ENCODE measurements at places on chromosomes 2 and 18.
A peak's percentile ranks its signal among the peaks of the same experiment; 100 is the strongest.

DNA sequence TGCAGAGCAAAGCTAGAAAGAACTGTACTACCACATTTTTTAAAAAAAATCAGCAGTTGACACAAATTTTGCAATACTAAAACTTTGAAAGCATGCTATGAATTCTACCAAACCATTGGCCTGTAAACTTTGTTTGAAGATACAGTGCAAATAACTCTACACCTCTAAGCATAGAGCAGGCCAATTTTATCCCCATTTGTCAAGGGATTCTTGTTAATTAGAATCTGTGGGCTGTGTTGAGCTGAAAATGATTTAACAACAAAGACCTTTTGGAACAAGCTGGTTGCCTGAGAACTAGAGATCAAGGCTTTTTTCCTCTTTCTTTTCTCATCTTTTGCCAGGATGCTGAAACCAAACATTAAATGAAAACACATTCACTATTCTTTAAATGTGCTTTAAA, 886.0 kb upstream of the CDH2 start:
- no peak for DNase-seq

DNA sequence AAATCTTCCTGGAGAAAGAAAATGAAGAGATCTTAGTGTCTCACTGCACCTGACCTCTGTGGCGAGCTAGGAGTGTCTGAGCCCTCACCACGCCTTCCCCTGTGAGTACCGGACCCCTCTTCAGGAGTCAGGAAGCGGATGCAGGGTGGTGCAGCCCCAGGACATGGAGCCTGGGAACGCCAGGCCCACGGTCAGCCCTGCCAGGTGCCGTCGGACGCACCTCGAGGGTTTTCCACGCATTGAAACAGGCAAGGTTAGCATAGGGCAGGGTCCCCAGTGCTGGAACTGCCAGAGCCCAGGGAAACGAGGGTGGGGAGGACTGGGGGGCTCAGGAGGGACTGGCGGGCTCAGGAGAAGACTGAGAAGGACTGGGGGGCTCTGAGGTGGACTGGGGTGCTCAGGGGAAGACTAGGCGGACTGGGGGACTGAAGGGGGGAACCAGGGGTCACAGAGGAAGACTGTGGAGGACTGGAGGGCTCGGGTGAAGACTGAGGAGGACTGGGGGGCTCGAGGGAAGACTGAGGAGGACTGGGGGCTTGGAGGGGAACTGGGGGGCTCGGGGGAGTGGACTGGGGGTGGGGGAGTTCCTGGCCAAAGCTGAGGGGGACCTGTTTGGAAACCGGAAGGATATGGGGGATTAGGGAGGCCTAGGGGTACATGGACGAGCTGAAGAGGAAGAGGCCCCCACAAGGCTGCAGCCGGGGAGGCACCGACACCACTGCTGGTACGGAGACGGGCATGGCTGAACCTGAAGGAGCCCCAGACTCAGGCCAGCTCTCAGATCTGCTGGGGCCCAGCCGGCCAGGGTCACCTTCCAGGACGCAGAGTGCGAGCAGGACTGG, 65.2 kb upstream of the SNTG2 start:
- no peak for DNase-seq

- no peak for DNase-seq
These were observed 94.2 kb upstream of the CBLN2 start for GRCh38 chr18:72638376-72638775.

DNA sequence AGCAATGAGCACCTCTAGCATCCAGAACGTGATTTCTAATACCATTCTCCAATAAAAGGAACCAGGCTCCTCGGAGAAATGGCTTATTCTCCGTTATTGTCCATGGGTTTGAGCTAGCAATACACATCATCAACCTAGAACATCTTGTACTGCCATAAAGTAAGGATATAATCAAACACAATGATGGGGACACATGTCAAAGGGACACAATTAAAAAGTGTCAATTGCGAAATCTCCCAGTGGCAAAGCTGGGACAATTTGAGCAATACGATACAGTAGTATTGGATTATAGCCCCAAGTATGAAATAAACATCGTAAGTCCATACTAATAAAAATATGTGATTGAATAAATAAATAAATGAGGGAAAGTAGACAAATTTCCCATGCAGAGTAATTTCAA, 108.4 kb downstream of the CTNNA2 start:
- DNase-seq, result no peak

- no peak for DNase-seq
These were observed 149.9 kb downstream of the TMX3 start for GRCh38 chr18:68564961-68565360.

DNA sequence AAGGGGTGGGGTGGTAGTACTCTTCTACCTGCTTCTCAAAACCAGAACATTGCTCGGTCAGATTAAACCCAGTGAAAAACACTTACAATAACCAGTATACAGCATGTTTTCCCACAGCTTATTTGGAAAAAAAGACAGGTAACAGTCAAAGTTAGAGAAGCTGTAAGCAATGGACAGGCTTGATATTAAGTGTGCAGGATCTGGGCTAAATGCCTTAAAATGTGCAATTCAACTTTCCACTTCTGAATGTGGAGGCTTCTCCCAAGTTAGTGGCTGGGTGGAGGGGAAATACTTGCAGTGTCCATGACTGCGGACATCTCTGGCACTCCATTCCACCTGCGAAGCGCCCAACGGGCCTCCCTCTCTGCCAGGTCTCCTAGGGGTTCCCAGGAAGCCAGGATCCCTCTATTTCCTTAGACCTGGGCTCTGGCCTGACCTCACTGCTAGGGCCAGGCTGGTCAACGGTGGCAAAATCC, 5.3 kb downstream of the ZEB2 start:
- no peak for DNase-seq

GRCh38 chr2:20744366-20745335, 77.7 kb downstream of the GDF7 start:
- DNase-seq, result no peak

DNA sequence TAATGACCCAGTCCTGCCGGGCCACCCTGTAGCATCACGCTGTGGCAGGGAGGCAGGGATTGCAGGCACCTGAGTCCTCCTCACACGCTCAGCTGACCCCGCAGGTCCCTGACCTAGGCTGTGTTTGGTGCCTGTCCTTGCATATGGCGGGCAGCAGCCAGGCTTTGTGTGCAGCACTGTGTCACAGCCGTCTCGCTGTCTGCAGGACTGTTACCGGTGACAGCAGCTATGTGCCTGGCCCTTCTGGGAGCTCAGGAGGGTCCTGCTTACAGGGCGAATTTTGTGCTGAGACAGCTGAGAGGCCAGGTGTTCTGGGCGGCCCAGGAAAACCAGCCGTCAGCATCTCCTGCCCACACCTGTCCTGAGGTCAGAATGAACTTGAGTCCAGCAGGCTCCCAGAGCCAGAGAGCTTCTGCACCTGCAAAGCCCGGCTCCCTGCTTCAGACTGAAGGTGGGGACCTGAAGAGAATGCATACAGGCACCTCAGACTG, 10.4 kb upstream of the ARID5A start:
- DNase-seq, result no peak

- DNase-seq, result peak; percentile 65
These were observed 122.8 kb downstream of the LYPD1 start for GRCh38 chr2:132547090-132547687.

- DNase-seq, result no peak
These were observed 33.8 kb downstream of the RBKS start for GRCh38 chr2:27856386-27856785.

- no peak for DNase-seq
These were observed 35.2 kb downstream of the ANXA4 start for GRCh38 chr2:69776886-69777785.

DNA sequence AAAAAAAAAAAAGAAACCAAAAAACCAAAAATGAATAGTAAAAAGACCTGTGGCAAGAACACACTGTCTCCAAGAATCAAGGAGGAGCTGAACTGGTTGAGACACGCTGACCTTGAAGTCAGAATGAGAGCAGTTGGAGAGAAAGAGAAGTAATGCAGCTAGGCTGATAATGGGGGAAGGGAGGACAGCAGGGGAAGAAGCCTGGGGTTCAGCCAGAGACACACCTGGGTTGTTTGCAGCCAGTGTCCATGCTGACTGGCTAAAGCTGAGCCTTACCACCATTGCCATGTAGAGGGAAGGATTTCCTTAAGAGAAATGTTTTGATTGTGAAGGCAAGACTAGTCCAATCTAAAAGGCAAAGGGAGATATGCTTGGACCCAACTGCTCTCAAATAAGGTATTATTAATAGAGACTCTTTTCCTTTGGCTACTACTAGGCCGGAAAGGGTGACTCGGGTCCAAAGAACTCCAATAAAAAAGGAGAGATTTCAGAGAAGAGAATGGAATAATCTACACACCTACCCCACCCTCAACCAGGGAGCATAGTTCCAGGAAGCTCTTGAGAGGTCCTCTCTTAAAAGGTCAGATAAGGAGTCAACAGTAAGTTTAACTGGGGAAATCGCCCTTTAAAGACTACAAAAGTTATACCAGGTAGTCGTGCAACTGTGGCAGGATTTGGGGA, 25.2 kb upstream of the REL start:
- no peak for DNase-seq

DNA sequence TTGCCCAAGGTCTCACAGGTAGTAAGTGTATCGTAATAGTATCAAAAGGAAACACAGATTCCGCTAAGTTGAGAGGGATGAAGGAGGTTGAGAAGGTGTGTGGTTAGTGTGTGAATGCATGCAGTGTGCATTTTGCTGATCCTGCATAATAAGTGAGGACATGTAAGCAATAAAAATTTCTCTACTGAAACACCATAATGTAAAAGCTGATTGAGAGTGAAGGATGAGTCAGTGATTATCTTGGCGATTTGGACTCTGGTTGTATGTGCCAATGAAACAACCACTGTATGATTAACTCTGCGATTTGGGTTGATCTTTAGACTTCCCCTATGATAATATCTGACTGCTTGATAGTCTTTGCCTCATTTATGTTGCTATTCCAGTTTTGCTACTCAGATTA, 16.7 kb upstream of the ADGRF3 start:
- no peak for DNase-seq

GRCh38 chr2:40096360-40096759, 317.3 kb upstream of the THUMPD2 start:
- no peak for DNase-seq

Data from omental fat pad (tissue), 4 donors.